ENCODE measurements at places on chromosomes 13 and 19. TPM values are rescaled to one million over a fixed set of nuclear protein-coding genes. Genes with fewer than 3 reads are reported as not detected.

GRCh38 chr19:30966486-30966885 lies 382.8 kb downstream of the TSHZ3 start:
- no peak for DNase-seq

DNA sequence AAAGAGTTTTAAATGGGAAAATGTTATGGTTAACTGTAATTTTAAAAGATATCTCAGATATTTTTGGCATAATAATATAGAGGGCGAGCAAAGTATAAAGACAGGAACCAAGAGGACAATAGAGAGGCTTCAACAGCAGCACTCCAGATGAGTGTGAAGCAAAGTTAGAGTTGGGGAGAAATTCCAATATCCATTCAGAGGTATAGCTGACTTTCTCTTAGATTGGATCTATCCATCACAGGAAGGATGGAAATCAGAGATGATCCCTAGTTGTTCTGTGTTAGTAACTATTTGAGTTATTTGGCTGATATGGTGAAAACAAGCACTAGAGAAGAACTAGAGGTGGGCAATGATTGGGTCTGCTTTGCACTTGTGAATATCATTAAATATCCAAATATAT lies 786.0 kb upstream of the KLHL1 start:
- DNase-seq, result no peak

DNA sequence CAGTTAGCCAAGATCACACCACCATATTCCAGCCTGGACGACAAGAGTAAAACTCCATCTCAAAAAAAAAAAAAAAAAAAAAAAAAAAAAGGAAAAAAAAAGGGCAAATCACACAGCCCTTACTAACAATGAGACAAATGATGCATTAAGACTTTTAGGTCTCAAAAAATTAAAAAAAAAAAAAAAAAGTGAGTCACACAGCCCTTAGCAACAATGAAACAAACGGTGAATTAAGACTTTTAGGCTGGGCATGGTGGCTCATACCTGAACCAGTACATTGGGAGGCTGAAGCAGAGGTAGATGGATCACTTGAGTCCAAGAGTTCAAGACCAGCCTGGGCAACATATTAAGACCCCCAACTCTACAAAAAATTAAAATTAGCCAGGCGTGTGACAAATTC lies 32.4 kb upstream of the EIF3G start:
- DNase-seq, result no peak

DNA sequence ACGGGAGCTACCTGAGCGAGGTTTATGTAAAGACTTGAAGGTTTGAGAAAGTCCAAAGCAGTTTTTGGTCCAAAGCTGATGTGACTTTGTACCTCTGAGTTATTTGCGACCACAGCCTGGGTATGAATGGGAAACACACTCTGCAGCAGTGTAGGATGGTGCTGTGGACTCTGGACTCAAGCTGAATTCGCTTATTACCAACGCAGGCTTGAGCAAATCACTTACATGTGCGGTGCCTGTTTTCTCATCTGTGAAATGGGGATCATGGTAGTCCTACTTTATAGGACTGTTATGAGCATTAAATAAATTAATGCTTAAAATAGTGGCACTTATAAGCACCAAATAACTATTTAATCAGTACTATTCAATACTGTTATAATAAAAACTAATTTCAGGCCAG lies 176.5 kb downstream of the PAN3 start:
- no peak for DNase-seq

Gene F7
- not detected for total RNA-seq

- no peak for DNase-seq
Measured at GRCh38 chr19:19458110-19458816, 52.8 kb downstream of the GATAD2A start.

All from dermis blood vessel endothelial cell (primary cell).